ENCODE measurements at places on chromosomes 4 and X. TPM values are rescaled to one million over a fixed set of nuclear protein-coding genes. Genes with fewer than 3 reads are reported as not detected.
A peak's percentile ranks its signal among the peaks of the same experiment; 100 is the strongest.

GRCh38 chrX:13373431-13374187 lies 53.8 kb upstream of the ATXN3L start:
- no peak for DNase-seq

DNA sequence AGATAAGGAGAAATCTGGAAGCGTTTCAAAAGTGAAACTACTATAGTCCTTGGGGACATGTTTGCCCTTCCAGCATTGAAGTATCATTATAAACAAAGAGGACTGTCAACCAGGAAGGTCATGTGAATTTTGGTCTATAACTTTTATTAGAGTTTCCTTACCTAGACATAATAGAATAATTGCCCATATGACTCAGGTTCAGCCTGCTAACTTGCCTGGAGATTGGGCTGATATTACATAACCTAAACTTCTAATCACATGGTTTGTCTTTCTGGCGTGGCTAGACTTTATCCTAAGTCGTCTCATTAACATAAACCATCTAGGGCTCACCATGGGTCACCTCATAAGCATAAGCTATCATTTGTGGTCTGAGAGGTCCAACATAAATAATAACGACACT lies 775.9 kb downstream of the CENPC start:
- no peak for DNase-seq

- DNase-seq = no peak
Measured at GRCh38 chr4:150593996-150594395, 12.0 kb downstream of the MAB21L2 start.

- DNase-seq = no peak
Measured at GRCh38 chrX:106802063-106802387, 448 bp upstream of the TBC1D8B start.

DNA sequence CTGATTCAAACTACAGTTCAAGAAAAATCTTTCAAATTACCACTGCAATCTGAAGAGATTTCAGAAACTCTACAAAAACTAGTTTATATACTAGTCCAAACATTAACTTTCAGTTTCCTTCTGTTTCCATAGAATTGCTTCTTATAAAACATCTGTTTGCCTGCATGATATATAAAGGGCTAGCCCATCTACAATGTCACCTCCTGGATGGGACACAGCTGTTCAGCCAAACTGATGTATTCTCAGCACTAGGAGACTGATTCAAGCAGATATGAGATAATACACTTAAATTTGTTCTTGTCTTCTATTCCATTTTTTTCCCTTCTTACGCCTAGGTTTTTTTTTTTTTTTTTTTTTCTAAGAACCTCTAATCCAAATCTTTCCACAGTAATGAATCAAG lies 1569.7 kb upstream of the IGFBP7 start:
- no peak for DNase-seq

- DNase-seq = no peak
Measured at GRCh38 chr4:17595471-17596005, 18.5 kb downstream of the LAP3 start.

GRCh38 chr4:138162259-138162658 lies 79.9 kb downstream of the SLC7A11 start:
- no peak for DNase-seq

- no peak for DNase-seq
Measured at GRCh38 chrX:43176686-43177085, 398.7 kb upstream of the PPP1R2C start.

- DNase-seq = no peak
Measured at GRCh38 chr4:137934911-137935310, 307.2 kb downstream of the SLC7A11 start.

- DNase-seq = peak; percentile 65
Measured at GRCh38 chr4:185016101-185016940, 2.0 kb upstream of the HELT start.

DNA sequence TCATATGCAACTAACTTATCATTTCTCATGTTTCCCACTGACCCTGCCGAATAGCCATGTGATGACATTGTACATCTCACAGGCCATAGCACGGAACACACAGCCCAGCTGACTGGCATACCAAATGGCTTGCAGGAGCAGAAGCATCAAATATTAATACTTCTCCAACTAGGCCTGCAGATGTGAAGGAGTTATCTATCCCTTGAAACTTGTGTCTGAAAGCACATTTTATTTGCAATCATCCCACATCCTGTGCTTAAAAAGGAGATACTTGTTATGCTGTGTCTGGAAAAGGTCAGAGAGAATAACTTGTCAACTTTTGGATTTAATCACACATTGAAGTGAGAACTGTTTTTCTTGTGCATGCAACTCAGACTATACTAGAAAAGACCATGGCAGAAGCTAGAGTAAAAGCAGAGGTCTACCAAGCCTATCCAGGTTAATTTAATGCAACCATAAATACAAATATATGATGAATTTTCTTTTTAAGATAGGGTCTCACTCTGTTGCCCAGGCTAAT lies 100.4 kb downstream of the IRF2 start:
- DNase-seq = no peak

DNA sequence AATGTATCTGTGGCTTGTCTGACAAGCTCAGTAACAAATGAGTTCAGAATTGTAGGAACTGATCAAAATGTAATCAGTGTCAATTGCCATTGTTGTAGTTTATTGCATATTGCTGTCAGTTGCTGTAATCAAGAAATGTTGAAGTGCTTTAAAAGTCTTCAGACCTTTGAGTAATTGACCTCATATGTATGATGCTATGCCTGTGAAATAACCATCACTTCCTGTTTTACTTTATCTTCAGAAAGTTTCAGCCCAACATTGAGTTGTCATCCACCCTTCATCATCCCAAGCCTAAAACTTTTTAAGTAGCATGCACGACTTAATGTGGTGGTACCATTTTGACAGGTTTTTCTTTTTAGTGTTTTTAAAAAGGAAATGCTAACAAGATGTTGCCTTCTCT lies 212.4 kb downstream of the ARHGAP10 start:
- no peak for DNase-seq

DNA sequence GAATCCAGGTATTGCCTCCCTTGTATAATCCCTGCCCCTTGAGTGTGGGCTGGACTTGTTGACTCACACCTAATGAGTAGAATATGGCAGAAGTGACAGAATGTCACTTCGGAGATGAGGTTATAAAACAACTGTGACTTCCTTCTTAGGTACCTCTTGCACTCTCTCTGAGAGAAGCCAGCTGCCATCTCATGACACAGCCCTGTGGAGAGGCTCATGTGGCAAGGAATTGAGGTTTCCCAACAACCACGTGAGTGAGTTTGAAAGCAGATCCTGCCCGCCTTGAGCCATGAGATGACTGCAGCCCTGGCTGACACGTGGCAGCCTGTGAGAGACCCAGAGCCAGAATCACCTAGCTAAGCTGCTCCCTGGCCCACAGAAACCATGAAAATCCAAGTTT lies 13.5 kb downstream of the ASB11 start:
- DNase-seq = no peak

DNA sequence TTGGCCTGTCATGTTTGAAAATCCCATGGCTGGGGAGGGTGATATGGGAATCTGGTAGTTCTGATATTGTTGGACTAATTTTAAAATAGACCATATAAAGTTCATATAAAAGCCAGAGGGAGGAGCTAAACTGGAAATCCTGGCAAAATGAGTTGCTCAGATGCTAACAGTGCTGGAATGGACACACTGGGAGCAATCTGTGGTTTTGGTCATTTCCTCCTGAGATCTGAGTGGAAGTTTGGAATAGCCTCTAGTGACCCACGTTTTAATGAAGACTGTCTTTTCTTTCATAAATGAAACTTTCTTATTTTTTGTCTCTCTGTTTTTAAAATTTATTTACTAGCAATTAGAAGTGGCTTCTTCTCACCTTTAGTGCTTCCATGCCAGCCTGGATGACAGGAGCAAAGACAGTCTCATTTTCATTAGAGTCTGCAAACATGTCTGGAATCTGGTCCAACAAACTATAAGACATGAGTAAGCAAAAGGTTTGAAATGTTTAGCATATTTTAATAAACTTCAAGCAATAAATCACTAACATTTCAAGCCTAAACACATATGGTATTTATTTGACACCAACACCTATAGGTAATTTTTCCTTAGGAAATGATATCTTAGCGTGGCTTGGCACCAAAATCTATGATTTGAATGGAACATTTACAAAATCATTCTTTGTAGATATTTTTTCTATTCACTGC lies 66.6 kb downstream of the METTL14 start:
- DNase-seq = no peak

GRCh38 chr4:37538931-37539330 lies 147.2 kb downstream of the RELL1 start:
- DNase-seq = no peak

- DNase-seq = no peak
Measured at GRCh38 chrX:19611636-19612376, 96.5 kb upstream of the MAP3K15 start.

DNA sequence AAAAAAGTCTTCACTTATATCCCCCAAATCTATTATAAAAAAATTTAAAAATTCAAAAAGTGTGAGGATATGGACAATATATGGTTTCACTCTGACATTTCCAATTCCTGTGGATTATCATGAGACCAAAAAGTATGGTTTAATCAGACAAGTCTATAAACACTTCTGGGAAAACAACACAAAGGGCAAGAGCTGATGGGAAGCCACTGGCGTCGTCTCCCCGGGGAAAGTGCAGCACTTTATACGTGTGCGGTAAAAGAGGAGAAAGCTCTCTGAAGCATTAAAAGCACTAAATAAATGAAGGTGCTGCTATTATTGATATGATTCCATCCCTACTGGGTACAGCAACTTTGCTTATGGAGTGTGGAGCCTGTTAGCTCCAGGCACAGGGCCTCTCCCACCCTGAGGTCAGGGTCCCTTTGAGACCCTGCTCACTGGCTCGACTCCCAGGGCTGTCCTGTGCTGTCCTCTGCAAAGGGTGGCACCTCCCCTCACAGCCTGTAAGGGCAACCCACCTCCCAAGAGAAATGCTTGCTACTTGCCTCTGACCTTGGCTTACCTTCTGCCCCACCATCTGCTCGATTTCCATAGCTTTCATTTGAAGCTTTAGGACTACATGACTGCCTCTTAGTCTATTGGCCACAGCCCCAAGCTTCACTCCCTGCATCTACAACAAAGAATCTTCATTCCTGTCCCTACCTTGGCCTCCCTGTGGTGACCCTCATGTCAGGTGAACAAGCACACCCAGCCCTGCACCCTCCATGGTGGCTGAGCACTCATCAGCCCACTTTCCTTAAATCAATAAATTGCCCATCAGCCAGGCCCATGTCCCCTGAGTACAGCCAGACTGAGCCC lies 248.6 kb downstream of the HNRNPD start:
- no peak for DNase-seq

GRCh38 chrX:13007519-13008188 lies 32.7 kb downstream of the TMSB4X start:
- no peak for DNase-seq

GRCh38 chr4:148353571-148353970 lies 88.6 kb downstream of the NR3C2 start:
- no peak for DNase-seq

DNA sequence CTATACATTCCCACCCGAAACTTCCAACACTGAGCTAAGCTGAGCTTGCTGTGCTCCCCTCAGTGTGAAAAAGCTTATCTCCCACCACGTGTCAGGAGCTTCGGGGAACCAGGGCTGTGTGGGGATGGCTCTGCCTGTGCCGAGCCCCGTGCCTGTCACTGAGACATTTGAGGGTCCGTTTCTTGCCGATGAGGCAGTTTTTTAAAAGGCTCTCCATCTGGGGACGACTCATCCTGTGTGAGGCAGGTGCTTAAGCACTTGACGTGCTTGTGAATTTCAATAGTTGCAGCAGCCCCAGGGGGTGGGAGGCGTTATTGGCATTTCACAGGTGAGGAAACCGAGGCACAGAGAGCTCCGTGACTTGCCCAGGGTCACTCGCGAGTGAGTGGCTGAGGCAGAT lies 151.8 kb downstream of the STOX2 start:
- no peak for DNase-seq

- DNase-seq = no peak
Measured at GRCh38 chr4:3122081-3122563, 47.6 kb downstream of the HTT start.

DNA sequence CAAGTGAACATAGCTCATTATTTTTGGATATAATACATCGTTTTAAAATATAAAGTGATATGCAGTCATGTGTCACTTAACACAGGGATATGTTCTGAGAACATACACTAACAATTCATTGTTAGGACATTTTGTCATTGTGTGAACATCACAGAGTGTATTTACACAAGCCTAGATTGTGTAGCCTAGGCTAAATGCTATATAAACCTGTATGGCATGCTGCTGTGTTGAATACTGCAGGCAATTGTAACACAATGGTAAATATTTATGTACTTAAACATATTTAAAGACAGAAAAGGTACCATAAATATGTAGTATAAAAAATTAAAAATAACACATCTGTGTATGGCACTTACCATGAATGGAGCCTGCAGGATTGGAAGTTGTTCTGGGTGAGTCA lies 44.9 kb upstream of the GPRIN3 start:
- DNase-seq = no peak

DNA sequence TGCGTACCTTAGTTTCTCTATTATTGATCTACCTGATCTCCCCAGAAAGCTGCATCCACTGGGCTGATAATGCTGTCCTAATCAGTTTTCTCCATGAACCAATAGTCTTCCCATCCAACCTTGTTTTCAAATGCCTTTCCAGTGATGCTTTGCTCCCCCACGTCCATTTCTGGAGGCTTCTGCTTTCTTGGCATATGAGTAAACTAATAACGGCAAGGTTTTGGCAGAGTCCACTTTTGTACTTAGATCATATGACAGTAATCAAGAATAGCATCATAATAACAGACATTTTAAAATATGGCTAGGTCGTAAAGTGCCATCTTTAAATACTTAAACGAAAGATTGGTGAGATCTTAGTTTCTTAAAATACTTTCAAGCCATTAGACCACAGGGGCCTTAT lies 38.4 kb upstream of the FAM9B start:
- no peak for DNase-seq

GRCh38 chrX:41616935-41617334 lies 71.8 kb upstream of the GPR34 start:
- no peak for DNase-seq

GRCh38 chr4:5389756-5390310 lies 318.5 kb downstream of the EVC2 start:
- DNase-seq = no peak

GRCh38 chr4:42248972-42249371 lies 96.5 kb upstream of the BEND4 start:
- DNase-seq = no peak

DNA sequence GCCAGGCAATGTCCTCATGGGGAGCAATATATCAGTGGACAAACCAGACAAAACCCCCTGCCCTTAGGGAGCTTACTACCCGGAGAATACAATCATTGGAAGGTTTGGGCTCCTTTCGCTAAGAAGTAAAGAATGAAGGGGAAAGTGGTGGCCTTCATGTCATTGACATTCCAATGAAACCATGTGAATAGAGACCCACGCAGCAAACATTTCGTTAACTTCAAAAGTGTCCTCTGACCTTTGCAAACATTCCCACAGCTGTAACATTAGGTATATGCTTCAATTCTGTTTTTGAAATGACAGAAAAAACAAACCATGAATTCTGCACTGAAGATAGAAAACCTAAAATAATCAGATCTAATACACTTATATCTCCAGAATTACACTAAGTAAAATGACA lies 7.0 kb downstream of the ATP8A1 start:
- no peak for DNase-seq

GRCh38 chr4:118941799-118942198 lies 53.1 kb downstream of the SYNPO2 start:
- DNase-seq = no peak

SSR4 gene
- 164 TPM for total RNA-seq

GLRA2 gene
- total RNA-seq = not detected

LIAS gene
- total RNA-seq = 9.2 TPM

GPRASP3 gene
- total RNA-seq = 6.7 TPM

SRPX2 gene
- total RNA-seq = 34.5 TPM

ARHGAP36 gene
- not detected for total RNA-seq

LEF1 gene
- 3.0 TPM for total RNA-seq

USP51 gene
- 2.0 TPM for total RNA-seq

NSDHL gene
- total RNA-seq = 9.4 TPM

VCX2 gene
- not detected for total RNA-seq

NWD2 gene
- total RNA-seq = not detected
